Right atrium auricular region (tissue), 2 donors: ENCODE measurements at places on chromosomes 2 and 18.

- DNase-seq: no peak
These were observed 9.4 kb downstream of the ABCG8 start for GRCh38 chr2:43848214-43848613.

GRCh38 chr2:127064642-127065250, 42.2 kb downstream of the BIN1 start:
- DNase-seq: peak; percentile 98

DNA sequence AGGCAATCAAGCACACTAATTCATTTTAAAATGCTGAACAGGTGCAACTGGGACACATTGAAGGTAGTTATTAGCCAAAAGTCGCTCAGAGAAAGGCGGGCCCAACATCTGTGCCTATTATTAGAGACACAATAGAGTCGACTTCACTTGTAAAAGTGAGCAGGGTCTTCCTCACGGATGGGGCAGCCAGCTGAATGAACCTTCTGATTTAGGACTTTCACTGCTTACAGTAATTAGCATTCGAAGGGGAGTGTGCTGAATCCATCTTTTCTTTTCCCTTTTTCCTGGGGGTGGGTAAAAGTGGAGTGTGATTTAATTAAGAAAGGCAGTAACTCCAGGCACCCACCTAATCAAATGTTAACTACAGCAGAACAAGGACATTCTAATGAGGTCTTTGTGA, 677.7 kb downstream of the DCDC2C start:
- DNase-seq: no peak

- no peak for DNase-seq
These were observed 114.7 kb downstream of the DNAH6 start for GRCh38 chr2:84631047-84631446.

DNA sequence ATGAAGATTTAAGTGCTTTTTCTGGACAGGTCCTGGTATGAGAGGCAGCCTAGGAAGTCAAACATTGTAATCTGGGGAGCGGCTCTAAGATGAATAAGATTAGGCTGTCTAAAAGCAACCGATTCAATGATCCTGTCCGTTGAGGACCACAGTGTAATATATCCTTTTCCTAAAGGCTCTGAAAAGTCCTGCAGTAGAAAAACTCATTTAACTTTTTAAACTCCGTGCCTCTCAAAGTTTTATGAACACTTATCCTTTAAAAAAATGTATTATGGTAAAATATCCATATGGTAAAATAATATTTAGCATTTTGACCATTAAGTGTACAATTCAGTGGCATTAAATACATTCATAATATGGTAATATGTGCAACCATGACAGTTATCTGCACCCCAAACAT, 39.8 kb downstream of the ATOH8 start:
- no peak for DNase-seq

GRCh38 chr2:130336877-130337734, 5.6 kb upstream of the IMP4 start:
- peak; percentile 90 for DNase-seq

DNA sequence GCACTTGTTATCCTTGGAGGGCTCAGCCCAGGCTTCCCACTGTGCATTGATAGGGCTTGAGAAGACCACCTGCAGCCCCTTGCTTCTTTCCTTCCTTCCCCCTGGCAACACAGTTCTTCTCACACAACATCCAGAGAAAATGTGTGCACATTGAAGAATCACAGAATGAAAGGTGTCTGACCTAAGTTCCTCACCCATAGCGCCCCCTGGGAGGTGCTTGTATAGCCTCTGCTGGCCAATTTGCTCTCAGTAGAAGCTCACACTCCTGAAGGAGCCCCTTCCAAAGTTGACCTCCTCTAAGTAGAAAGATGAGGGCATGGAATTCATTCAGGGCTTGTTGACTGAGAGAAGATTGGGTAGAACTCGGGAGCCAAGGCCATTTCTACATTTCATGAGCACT, 758.4 kb upstream of the KLHL29 start:
- DNase-seq: no peak

DNA sequence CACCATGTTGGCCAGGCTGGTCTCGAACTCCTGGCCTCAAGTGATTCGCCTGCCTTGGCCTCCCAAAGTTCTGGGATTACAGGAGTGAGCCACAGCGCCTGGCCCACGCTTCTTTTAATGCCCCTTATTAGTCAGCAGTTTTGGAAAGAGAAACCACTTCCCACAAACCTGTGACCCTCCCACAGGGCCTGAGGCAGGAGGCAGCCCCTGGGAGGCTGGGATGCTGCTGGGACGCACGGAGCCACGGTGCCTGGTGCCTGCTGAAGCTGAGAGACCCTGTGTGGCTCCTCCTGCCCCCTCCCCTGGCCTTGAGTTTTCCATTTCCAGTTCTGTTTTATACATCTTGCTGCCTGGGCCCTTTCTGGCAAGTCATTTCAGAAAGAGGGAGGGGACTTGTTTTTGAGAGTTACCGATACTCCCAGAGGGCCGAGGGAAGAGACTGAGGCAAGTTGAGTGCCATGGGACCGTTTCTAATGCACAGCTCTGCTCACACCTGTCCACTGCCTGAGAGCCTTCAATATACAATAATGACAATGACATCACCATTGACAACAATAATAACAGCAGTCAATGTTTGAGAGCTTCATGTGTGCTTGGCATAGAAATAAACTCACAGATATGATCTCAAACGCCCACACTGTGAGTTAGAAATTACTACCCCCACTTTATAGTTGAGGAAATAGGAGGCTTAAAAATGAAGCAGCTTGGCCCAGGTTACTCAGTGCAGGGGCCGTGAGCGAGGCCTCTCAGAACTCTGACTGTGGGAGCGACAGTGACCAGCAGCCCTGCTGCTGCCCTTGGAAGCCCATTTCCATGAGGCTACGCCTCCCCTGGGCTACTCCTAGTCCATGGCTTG, 78.1 kb upstream of the YWHAQ start:
- no peak for DNase-seq

DNA sequence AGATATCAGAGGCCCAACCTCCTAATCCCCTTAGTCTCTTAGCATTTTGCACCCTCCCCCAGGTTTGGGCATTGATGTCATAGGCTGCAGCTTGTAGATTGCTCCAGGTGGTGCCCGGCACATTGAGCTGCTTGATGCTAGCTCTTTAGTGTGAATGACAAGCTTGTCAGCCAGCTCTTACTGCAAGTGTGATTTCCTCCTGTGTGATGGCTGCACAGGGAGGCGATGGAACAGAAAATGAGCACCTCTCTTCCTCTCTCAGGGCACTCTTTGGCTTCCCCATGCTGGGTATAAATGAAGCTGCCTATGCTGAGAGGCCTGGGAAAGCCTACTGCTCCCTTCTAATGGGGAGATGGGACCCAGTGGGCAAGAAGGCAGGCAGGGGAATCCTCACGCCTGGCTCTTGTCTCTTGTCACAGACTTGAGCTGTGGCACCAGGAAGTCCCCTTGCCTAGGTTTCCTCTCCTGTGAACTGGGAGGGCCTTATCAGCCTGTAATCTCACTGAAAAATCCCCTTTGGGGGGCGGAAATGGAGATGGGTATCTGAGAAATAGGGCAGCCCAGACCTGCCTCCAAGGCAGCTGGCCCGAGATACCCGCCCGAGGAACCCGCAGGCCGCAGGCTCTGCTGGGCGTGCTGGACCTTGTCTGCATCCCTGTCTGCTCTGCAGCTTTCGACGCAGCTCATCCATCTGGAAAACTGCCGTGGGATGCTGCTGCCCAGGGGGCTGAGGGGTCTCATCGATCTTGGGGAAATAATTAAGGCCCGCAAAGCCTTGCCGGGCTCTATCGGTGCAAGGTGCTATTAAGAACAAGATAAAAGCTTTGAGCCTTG, 163.5 kb upstream of the CXCR4 start:
- no peak for DNase-seq

DNA sequence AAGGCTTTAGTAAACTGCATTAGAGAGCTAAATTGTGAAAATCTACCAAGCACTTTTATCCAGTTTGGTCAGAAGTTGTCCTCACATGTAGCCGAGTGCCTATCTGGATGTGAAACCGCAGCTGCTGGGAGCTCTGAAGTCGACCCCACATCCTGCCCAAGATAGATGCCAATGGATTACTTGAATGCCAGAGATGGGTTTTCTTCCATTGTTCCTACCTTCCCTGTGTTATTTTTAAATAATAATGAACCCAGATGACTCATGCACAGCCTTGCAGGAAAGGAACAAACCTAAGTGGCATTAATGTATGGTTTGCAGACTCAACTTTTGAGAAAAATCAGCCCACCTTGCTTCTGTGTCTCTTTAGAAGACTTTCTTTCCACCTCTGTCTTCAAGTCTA, 408.5 kb downstream of the FBXO15 start:
- no peak for DNase-seq

- DNase-seq: no peak
These were observed 29.6 kb upstream of the IL37 start for GRCh38 chr2:112881217-112881985.

DNA sequence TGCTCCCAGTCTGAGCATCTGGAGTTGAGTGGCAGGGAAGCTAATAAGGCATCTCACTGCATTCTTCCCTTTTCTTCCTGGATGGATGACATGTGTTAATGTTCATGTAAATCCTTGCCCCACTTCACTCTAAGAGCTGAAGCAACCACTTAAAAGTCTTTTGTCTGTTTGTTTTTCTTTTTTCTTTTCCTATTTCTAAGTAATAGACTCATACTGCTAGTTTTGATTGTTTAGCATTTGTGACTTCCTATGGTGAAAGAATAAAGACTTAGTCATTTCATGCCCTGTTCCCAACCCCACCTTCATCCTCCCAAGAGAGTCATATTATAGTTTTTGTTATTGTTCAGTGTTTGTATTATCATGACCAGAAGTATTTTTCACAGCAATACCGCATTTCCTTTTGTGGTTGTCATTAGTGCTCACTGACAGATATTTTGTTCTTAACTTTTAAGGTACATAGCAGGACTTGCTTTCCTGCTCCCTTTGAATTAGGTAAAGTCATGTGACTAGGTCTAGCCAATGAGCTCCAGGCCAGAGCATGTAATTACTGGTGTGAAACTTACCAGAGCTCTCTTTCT, 18.1 kb upstream of the SPP2 start:
- DNase-seq: no peak

DNA sequence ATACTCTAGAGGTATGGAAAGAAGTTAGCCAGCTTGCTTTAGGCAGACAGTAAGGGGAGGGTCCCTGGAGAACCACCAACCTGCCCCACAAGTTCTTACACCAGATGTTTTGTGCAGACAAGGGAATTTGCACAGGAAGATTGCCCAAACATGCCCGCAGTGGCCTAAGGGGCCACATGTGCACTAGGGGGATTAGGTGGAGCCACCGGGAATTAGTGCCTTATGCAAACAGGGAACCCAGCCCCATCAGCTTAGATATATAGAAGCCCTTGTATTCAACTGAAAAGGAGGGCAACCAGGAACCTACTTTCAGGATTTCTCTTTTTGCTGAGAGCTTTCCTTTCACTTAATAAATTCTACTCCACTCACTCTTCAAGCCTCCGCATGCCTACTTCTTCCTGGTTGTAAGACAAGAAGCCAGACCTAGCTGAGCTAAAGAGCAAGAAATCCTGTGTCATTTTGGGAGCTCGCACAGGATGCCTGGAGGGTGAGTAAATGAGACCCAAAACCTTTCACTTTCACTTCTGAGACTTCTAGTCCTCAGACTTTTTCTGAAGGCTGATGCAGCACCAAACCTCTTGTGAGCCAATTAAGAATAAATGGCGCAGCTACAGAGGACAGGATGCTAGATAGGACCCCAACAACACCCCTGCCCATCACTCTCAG, 146.3 kb downstream of the GCA start:
- DNase-seq: no peak

DNA sequence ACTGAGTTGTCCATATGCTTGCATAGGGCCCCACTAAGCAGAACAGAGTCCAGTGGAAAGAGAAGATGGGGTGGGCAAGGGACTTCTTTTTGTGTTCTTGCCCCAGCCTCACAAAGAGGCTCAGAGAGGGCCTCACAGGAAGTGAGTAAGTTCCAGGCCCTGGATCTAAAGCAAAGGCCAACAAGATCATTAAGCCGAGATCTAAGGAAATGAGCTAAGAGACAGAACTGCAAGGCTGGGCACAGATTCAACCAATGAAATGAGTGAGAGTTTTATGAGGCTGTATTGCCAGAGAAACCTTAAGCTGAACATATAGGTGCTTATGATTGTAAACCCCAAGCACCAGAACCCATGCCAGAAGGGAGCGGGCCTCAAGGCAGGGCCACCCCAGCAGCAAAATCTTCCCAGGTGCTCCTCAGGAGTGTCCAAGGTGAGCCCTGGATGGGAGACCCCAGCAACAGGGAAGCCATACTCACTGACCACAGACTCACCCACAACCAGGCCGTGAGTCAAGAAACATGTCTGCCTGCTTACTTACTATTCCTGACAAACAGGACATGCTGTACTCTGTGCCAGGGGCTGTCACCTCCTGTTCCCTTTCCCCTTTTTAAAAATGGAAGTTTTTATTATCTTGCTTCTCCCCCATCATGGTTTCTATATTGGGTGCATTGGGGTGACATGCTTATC, 40.2 kb downstream of the SLC14A1 start:
- no peak for DNase-seq

- DNase-seq: no peak
These were observed 228.0 kb upstream of the SMAD7 start for GRCh38 chr18:49178736-49179135.

- DNase-seq: no peak
These were observed at the start of gene GKN1 for GRCh38 chr2:68974251-68974650. Gene GKN1, plus strand, starts transcription at chr2:68974636. Its CDS starts 42 bp downstream, at chr2:68974678.

- DNase-seq: no peak
These were observed 179.6 kb upstream of the SLC39A10 start for GRCh38 chr2:195477248-195477995.

DNA sequence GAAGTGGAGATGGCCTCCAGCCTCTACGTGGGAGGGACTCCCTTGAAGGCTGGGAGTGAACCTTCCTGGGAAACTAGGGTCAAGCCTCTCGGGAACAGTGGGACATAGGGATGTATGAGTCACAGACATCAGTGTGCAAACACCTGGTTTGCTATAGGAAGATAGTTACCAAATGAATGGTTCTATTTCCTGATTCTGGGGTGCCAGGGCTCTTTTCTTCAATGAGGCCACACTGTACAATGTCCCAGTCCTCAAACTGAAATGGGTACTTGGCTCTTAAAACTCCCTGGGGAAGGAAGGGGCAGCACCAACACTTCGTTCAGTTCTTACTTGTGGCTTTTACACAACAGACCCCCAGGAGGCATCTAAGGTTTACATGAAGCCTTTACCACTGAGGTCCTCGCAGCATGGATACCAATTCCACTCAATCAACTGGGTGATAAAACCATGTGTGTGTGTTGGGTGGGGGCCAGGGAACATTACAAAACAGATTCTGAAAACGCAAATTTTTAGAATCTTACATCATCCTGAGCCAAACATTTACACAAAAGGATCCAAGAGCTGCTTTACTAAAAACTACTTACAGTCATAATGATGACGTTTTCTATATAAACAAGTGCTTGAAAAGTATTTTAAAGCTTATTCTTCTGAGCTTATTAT, 10.4 kb downstream of the ERFE start:
- DNase-seq: peak; percentile 85

DNA sequence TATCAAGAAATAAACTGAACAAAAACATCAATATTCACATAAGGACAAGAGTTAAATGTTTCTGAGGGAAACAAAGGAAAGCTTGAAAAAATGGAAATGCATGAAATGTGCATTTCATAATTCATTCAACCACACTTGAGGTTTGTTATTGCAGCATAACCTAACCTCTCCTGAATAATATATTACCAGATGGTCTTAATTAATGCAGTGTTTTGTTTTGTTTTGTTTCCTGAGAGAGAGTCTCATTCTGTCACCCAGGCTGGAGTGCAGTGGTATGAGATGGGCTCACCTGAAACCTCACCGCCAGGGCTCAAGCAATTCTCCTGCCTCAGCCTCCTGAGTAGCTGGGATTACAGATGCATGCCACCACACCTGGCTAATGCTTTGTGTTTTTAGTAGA, 139.9 kb upstream of the PIEZO2 start:
- no peak for DNase-seq

GRCh38 chr18:8689517-8689916, 15.8 kb upstream of the MTCL1 start:
- no peak for DNase-seq
